Heart right ventricle (tissue), 16 donors: ENCODE measurements at places on chromosomes 2 and 18.

DNA sequence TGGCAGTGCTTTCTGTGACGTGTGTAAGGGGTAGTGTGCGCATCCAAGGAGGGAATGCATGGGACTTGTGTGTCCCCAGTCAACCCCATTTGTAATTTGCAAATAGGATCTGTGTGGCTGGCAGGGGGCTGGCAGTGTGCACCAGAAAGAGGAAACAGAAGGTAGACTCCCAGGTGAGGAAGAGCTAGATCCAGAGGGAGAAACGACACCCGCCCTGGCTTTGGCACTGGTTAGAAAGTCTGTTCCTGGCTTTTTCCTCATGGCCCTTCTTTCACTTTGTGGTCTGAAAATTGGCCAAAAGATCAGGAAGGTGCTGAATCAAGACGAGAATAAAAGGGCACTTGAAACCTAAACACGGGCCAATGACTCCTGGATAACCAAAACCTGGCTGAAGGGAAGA, 33.3 kb downstream of the PRKCE start:
- no peak for DNase-seq

GRCh38 chr2:151828890-151829324, 686 bp upstream of the ARL5A start:
- DNase-seq, result no peak

DNA sequence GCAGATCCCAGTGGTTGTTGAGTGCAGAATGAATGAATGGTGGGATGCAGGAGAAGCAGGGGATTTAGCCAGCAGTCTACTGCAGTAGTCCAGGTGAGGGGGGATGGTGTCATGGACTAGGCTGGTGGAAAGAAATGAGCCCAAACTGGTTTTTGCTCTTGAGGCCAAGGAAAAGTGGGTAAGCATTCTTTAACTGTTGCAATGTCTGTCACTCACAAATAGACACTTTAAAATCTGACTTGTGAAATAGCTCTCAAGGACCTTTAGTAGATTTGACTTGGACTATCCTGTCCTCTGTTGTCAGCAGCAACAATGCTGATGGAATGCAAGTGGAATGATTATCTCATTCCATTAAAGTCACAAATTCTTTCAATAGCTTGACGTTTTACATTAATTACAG, 37.5 kb upstream of the STK17B start:
- no peak for DNase-seq

DNA sequence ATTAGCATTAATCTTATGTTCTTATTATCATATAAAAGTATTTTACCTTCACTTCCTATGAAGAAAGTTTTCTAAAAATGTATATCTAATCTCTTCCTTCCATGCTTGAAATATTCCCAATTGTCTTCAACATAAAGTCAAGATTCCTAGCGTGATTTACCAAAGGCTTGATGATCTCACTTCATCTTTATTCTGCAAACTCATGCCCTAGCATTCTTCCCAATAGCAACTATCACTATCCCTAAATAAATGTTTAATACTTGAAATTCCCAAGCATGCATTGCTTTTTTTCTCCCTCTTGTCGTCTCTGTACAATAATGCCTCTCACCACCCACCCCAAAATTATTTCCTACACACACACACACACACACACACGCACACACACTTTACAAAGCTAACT, 125.8 kb downstream of the VWC2L start:
- no peak for DNase-seq

DNA sequence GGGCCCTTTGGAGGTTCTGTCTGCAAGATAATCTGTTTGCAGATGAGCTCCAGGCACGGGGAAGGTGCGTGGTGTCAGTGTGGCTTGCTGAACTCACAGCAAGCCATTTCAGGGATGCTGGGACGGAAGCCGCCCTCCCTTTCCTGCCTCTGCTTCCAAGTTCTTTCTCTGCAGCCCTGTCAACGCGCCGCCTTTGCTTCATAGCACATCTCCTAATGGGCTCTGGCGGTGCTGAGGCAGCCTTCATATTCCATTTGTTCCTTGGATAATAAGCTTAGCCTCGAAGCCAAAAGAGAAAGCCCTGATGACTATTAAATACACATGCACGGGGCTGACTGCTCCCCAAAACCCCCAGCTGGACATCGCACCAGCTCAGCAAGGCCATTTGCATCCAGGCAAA, 81.7 kb upstream of the TAF1B start:
- no peak for DNase-seq

GRCh38 chr2:128305555-128306080, 13.1 kb downstream of the HS6ST1 start:
- DNase-seq, result no peak
